ENCODE measurements at places on chromosomes 1 and 21. TPM values are rescaled to one million over a fixed set of nuclear protein-coding genes. Genes with fewer than 3 reads are reported as not detected.

ZNF678 gene
- total RNA-seq: 2.8 TPM

HCN3 gene
- total RNA-seq: 1.8 TPM

- DNase-seq: no peak
Measured at GRCh38 chr1:161733526-161733925, 12.2 kb downstream of the FCRLB start.

GRCh38 chr1:36715797-36716196, 233.1 kb upstream of the CSF3R start:
- DNase-seq: no peak

- DNase-seq: no peak
Measured at GRCh38 chr1:227792216-227793078, 23.0 kb upstream of the PRSS38 start.
